ENCODE measurements at places on chromosomes 2 and 18.

DNA sequence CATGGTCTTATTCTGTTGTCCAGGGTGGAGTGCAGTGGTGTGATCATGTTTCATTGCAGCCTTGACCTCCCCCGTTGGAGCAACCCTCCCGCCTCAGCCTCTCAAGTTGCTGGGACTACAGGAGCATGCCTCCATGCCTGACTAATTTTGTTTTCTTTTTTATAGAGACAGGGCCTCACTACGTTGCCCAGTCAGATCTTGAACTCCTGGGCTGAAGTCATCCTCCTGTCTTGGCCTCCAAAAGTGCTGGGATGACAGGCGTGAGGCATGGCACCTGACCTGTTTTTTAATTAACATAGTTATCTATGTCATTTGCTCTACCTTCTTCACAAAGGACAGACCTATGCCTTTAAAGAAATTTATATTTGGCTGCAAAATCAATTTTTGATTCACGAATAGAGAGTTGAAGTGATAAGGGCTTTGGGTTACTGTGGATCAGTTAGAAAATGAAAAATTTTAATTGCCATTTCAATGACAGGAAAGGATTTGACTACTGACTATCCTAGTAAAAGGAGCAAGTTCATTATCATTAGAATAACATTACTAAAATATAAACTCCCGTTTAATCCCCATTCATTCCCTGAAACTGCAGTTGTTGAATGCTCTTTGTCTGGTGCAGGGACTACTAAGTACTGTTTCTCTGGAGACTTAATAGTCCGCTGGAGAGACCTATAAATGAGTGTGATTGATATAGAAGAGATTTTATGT is 3.7 kb downstream of the RNF138 start:
- no peak for DNase-seq

GRCh38 chr2:32783933-32784332 is 156.1 kb downstream of the TTC27 start:
- DNase-seq, result no peak

GRCh38 chr2:78718024-78718423 is 307.5 kb upstream of the REG3G start:
- no peak for DNase-seq

DNA sequence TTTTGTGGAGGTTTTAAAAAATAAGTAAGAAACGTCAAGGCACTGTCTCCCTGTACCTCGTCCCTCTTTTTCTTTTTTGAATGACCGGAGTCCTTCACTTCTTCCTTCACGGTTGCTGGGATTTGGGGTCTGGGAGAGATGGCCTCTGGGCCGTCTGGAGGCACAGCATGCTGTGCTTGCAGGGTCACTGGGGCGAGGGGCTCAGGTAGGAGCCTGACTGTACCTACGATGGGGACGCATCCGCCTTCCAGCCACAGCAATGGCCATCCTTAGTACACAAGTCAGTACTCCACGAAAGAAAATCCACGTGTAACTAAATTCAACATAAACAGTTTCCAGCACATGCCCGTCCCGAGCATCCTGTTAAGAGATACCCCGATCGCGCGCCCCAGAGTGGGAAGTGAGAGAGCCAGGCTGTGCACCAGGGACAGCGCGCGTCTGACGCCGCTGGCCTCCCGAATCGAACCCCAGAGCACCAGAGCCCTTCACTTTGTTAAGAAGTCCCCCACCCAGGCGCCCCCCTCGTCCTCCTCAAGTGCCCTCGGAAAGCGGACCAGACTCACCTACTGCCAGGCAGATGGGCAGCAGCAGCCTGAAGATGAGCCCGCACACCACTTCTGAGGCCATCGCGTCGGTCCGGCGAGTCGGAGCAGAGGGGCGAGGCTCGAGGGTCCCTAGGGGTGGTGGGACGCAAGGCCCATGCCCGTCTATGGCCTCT is 1.2 kb downstream of the PIEZO2 start:
- DNase-seq, result no peak

- no peak for DNase-seq
Observed at GRCh38 chr18:68498185-68498584, 216.7 kb downstream of the TMX3 start.

GRCh38 chr2:234146087-234146826 is 95.8 kb downstream of the SPP2 start:
- peak; percentile 69 for DNase-seq

- DNase-seq, result no peak
Observed at GRCh38 chr2:119276864-119277263, 53.2 kb downstream of the STEAP3 start.

DNA sequence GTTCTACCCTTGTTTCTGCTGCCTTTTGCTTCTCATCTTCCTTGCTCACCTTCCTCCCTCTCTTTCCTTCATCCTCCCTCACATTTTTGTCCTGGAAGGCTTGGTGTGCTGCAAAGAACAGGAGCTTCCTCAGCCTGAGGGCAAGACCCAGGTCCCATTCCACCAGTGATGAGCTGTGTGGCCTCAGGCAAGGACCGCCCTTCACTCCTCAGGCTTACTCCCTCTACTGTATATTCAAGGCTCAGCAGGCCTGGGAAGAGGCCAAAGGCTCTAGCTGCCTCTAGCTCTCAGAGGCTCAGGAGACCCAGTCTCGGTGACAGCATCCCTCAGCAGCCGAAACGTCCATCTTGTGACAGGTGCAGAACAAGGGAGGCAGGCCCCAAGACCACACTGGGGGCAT is 97.5 kb downstream of the MRO start:
- no peak for DNase-seq

GRCh38 chr2:72991980-72992733 is 74.8 kb downstream of the EMX1 start:
- no peak for DNase-seq

GRCh38 chr18:31206071-31206470 is 43.4 kb upstream of the DSC1 start:
- no peak for DNase-seq

DNA sequence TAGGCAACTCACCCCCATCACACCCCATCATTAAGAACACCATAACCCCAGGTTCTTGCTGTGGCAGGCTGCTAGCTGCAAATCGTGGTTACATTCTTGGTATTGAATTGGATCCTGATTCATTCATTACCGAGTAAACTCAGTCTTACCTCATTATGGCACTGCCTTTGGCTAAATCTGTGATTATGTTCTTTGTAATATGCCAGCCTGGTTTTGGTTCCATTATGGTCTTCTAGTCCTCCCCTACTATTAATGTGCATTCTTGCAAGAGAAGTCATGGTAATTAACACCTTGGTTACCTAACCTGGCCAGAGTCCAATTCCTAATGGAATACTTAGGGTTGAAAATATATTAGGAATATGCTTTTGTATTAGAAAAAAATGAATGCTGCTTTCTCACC is 258.9 kb upstream of the APCDD1 start:
- no peak for DNase-seq

DNA sequence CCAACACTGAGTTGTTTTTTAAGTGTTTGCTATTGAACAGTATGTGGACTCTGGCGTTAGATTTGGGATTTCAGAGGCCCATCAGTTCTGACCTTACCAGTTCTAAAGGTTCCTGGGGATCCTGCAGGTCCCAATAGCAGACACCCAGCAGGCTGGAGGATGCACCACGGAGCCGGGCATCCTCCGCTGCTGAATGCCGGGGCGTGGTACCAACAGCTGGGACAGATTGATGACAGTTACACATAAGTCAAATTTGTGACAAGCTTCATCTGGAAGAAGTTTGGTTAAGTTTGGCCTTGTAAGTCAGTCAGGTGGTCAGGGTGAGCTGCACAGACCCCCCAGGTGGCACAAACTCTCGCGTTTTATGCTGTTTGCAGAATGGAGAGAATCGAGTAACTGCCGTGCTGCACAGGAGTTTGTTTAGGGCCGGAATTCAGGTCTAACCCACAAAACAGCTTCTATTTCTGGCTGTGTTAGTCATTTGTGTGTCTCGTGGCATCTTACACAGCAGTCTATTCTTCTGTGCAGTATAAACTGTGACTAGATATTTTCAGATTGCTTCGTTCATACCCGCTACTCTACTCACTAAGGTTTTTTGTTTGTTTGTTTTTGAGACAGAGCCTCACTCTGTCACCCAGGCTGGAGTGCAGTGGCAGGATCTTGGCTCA is 19.2 kb downstream of the CTDP1 start:
- DNase-seq, result no peak

GRCh38 chr2:105432749-105433148 is 33.9 kb upstream of the FHL2 start:
- no peak for DNase-seq

DNA sequence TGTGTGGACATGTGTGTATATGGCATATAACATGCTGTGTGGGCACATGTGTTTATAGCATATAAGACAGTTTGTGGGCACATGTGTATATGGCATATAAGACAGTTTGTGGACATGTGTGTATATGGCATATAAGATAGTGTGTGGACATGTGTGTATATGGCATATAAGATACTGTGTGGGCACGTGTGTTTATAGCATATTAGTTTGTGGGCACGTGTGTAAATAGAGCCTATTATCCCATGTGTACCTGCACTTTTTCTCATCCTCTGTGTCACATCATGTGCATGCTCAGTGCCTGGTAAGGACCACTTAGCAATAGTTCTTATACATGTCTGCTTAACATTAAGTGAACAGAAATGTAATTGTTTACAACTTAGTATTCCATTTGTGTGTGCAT is 45.2 kb downstream of the TPO start:
- no peak for DNase-seq

GRCh38 chr2:11433822-11434221 is 32.1 kb downstream of the E2F6 start:
- no peak for DNase-seq

DNA sequence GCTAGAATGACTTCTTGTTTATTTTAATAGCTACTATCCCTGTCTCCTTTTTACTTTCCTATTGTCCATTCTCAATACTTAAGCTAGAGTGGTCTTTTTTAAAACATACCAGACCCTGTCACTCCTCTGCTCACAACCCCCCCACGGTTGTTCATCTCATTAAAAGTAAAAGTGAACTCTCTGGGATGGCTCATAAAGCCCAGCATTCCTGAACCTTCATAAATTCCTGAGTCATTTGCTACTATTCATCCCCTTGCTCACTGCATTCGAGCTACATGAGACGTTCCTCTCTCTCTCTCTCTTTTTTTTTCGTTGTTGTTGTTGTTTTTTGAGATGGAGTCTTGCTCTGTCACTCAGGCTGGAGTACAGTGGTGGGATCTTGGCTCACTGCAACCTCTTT is 148.7 kb upstream of the DSEL start:
- peak; percentile 6 for DNase-seq

DNA sequence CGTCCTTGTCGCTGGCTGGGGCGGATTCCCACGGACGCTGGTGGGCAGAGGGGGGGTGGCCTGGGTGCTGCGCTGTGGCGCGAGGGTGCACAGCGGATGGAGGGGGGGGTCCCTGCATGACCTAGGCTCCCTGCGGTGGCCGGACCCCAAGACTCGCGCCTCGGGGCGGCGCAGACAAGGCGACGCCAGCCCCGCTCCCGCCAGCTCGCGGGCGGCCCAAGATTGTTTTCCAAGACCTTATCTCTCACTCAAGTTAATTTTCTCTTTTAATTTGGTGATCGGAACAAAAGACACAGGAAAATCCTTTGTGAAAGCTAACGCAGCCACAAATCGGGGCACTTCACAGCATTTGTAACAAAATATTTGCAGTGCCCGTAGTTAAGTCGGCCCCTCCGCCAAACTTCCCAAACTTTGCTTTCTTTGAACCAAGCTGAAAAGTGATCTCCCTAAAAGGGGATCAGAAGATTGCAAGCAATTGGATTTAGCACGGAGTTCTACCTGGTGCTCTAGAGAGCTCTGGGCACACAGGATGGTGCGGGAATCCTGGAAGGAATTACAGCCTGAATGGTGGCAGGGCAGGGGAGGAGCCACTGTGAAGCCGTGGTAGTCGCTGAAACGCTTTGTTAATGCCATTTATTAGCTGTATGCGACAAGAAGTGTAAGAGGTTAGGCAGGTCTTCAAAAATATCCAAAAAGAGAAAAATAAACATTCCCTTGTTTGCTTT is 4.8 kb upstream of the ID2 start:
- no peak for DNase-seq

DNA sequence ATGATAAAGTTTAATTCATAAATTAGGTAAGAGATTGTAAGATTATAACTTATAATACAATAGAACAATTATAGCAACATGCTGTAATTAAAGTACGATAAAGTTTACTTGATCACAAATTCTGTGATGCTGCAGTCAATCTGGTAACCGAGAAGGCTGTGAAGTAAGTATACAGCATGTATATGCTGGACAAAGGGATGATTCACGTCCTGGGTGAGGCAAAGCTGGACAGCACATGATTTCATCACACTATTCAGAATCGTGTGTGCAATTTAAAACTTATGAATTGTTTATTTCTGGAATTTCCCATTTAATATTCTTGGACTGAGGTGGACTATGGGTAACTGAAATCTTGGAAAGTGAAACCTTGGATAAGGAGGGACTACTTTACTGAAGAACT is 522.2 kb upstream of the CNTNAP5 start:
- DNase-seq, result no peak
